ENCODE measurements at places on chromosomes 4 and X.

DNA sequence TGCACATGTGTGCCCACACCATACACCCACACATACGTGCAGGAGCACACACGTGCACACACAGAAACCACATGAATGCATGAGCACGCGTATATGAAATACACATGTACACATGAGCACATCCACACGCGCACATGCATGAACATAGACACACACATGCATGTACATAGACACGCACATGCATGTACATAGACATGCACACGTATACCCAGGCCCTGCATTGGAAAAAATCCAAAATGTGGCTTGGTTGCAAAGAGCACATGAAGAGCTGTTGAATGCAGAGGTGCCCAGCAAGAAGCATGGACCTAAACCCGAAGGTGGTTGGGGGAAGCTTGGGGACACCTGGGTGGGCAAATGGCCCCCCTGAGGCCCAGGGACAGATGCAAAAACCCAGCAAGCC lies 18.5 kb downstream of the CD99 start:
- no peaks in the 10 kb centered on the region for H3K36me3 ChIP-seq
- peak overlapping the region; percentile 75 for H3K4me3 ChIP-seq
- DNase-seq = no peak
- H3K27me3 ChIP-seq = no peaks in the 10 kb centered on the region
- peaks cover 68% of the 10 kb centered on the region for H3K4me1 ChIP-seq
- peak overlapping the region; percentile 84 for H3K27ac ChIP-seq

GRCh38 chrX:64198036-64198435 lies 7.5 kb downstream of the AMER1 start:
- H3K4me3 ChIP-seq = no peak overlapping the region
- peaks cover 9% of the 10 kb centered on the region for H3K4me1 ChIP-seq
- no peaks in the 10 kb centered on the region for H3K36me3 ChIP-seq
- H3K27me3 ChIP-seq = no peaks in the 10 kb centered on the region

DNA sequence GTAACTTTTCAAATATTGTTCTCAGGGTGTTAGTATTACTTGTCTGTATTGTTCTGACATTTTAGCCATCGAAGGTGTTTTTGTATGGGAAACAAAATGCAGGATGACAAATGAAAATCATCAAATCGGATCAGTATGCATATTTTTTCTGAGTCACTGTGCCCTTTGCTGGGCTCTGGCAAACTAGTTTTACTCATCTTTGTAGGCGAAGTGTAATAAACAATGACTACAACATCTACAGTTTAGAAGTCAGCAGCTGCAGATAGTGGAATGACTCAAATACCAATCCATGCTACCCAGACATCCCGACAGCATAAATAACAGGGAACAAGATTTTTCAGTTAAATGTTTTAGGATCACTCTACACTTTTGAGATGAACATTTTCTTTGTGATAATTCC lies 557.3 kb upstream of the TENM3 start:
- H3K4me1 ChIP-seq = no peaks in the 10 kb centered on the region
- DNase-seq = no peak
- no peak overlapping the region for H3K27ac ChIP-seq
- H3K27me3 ChIP-seq = no peaks in the 10 kb centered on the region

GRCh38 chr4:93646233-93646930 lies 182.2 kb upstream of the ATOH1 start:
- no peaks in the 10 kb centered on the region for H3K27me3 ChIP-seq
- no peak overlapping the region for H3K27ac ChIP-seq
- no peaks in the 10 kb centered on the region for H3K36me3 ChIP-seq
- H3K4me3 ChIP-seq = no peak overlapping the region
- H3K4me1 ChIP-seq = no peaks in the 10 kb centered on the region
- DNase-seq = no peak

- H3K36me3 ChIP-seq = no peaks in the 10 kb centered on the region
- no peak overlapping the region for H3K27ac ChIP-seq
- H3K27me3 ChIP-seq = peaks cover 5% of the 10 kb centered on the region
- no peak for DNase-seq
- no peak overlapping the region for H3K4me3 ChIP-seq
- no peaks in the 10 kb centered on the region for H3K4me1 ChIP-seq
Observed at GRCh38 chr4:120225527-120225926, 158.9 kb upstream of the MAD2L1 start.

DNA sequence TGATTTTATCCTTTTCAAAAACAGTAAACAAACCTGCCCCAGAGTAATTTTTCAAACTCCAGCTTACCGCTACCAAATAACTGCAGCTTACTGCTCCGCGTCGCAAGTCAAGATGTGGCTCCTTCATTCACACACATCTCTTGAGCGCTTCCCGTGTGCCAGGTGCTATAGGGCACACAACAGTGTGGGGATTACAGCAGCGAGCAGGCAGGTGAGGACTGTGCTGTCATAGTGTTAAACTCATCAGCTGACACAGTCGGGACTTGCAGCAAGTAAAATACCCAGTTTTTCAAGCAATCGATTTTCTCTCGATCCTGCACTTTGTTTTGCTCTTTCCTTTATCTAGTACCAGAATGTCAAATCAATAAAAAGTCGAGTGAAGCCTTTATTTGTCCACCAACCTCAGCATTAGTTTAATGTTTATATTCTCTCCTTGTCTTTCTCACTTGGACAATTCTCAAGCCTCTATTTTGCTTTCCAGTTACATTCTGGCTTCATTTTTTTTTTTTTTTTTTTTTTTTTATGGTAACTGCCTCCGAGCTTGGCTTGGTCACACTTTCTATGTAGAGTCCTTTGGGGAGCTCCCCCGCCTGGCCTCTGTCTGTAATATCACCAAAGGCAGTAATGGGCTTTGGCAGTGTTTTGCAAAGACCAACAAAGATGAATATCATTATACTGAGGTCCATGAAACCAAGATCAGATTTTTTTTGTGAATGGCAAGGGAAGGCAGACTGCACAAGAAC lies 8.3 kb upstream of the ASB5 start:
- no peaks in the 10 kb centered on the region for H3K36me3 ChIP-seq
- H3K27ac ChIP-seq = no peak overlapping the region
- H3K27me3 ChIP-seq = peaks cover 26% of the 10 kb centered on the region
- no peak overlapping the region for H3K4me3 ChIP-seq

GRCh38 chr4:114180481-114180880 lies 201.0 kb upstream of the ARSJ start:
- peaks cover 10% of the 10 kb centered on the region for H3K36me3 ChIP-seq
- no peak overlapping the region for H3K4me3 ChIP-seq
- peaks cover 2% of the 10 kb centered on the region for H3K4me1 ChIP-seq
- no peak overlapping the region for H3K27ac ChIP-seq

GRCh38 chr4:86129546-86129945 lies 230.3 kb downstream of the MAPK10 start:
- DNase-seq = no peak
- H3K27ac ChIP-seq = no peak overlapping the region
- H3K27me3 ChIP-seq = peaks cover 4% of the 10 kb centered on the region
- no peak overlapping the region for H3K4me3 ChIP-seq
- no peaks in the 10 kb centered on the region for H3K4me1 ChIP-seq
- no peaks in the 10 kb centered on the region for H3K36me3 ChIP-seq

DNA sequence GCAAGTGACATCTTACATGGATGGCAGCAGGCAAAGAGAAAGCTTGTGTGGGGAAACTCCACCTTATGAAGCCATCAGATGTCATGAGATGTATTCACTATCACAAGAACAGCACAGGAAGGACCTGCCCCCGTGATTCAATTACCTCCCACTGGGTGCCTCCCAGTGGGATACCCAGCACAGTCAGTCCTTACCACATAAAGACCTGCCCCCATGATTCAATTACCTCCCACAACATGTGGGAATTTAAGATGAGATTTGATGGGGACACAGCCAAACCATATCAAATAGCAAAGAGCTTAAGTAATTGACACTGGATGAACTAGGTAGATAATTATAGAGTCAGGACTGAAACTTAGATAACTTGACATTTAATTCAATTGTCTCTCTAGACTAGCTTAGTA lies 85.6 kb downstream of the SLIT2 start:
- no peaks in the 10 kb centered on the region for H3K27me3 ChIP-seq
- no peak for DNase-seq

DNA sequence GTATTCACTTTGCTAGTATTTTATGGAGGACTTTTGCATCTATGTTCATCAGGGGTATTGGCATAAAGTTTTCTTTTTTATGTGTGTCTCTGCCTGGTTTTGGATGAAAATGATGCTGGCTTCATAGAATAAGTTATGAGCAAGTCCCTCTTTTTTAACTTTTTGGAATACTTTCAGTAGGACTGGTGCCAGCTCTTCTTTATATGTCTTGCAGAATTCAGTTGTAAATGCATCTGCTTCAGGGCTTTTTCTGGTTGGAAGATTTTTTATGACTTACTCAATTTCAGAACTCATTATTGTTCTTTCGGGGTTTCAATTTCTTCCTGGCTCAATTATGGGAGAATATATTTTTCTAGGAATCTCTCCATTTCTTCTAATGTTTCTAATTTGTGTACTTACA lies 9.1 kb upstream of the CSN2 start:
- no peak for DNase-seq
- no peaks in the 10 kb centered on the region for H3K36me3 ChIP-seq
- H3K4me1 ChIP-seq = no peaks in the 10 kb centered on the region

- DNase-seq = no peak
- H3K4me3 ChIP-seq = no peak overlapping the region
- H3K27me3 ChIP-seq = peaks cover 3% of the 10 kb centered on the region
- H3K36me3 ChIP-seq = no peaks in the 10 kb centered on the region
- no peak overlapping the region for H3K27ac ChIP-seq
Observed at GRCh38 chr4:137626942-137627738, 94.8 kb upstream of the PCDH18 start.

DNA sequence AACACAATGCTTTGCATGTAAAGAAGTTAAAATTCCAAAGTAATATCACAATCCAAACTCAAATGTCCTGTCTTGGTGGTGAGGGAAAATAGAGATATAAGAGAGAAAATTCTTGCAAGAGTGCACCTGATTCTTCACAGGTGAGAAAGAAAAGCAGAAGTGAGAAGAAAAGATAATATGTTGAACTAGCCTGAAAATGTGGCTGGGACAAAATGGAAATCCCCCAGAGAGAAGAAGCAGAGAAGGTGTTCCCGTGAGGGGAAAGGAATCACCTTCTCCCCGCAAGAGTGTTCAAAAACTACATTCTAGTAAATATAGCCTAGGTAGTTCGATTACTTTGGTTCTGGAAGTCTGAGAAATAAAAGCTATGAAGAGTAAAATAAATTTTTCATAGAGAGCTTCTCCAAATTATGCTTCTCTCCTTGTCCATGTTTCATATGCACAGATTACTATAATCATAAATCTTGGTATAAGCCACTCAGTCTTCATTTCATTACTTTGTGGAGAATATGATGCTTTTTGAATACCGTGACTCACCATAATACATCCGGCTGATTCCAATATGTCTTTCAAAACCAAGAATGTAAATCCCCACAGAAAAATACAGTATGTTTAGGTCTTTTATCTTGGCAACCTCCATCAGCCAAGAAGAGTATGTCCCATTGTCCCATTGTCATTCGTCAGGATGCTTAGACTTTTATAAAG lies 63.1 kb downstream of the COX18 start:
- peaks cover 50% of the 10 kb centered on the region for H3K27me3 ChIP-seq
- DNase-seq = no peak
- H3K4me3 ChIP-seq = no peak overlapping the region
- no peaks in the 10 kb centered on the region for H3K4me1 ChIP-seq
- H3K36me3 ChIP-seq = peaks cover 9% of the 10 kb centered on the region

GRCh38 chr4:42398171-42398870 lies 1.0 kb downstream of the SHISA3 start:
- peaks cover 30% of the 10 kb centered on the region for H3K27me3 ChIP-seq
- no peak overlapping the region for H3K27ac ChIP-seq
- DNase-seq = no peak

DNA sequence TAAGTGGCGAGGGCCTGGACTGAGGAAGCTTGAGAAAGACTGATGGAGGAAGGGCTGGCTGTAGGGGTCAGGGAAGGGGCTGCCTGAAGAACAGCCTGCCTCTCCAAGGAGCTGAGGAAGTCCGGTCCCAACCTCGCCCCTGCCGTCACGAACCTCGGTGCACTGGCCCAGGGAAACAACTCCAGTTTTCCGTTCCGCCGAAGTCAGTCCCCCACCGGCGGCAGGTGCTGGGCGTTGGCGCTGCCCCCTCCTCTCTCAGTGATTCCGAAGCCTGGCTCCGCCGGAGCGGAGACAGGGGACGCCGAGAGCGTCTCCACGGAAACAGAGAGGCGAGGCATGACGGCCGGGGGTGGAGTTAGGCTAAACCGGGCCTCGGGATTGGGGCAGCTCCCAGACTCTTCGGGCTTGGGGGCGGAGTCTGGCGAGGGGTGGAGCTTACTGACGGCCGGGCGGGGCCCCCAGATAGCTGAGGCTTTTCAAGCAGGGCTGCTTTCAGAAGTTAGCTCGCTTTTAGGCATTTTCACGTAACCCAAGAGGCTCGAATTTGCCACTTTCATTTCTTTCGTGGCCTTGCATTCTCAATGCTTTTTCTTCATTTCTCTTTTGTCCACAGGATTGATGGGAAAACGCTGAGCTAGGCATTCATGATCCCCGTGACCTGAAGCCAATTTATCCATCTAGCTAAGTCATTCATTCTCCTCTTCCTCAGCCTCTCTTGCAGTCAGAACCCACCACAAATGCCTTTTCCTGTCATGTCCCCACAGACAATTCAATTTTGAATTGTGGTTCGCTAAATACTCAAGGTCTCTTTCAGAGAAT lies at the start of gene TTC29:
TSS of gene TTC29 (minus strand) at position 309 of the 819 bp plus-strand sequence. CDS start 5,969 bp downstream, outside the sequence.
- peak within 1 kb of the TSS; percentile 81 for H3K4me3 ChIP-seq
- peak within 1 kb of the TSS; percentile 42 for H3K27ac ChIP-seq
- H3K4me1 ChIP-seq = peaks cover 17% of the 10 kb centered on the region
- no peaks in the 10 kb centered on the region for H3K36me3 ChIP-seq

DNA sequence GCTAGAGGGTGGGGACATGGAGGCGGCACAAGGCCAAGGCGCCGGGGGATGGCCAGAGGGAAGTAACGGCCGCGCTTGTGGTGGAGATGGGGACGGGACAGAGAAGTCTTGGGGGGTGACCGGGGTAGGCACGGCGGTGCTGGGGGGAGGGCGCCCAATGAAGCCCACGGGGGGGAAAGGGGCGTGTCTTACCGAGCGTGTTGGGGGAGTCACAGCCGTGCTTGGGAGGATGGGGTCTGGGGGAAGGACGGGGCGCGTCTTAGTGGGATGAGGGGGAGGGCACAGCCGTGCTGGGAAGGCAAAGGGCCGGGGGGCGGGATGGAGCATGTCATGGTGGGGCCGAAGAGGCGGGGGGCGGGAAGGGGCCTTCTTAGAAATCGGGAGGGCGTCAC lies 952 bp downstream of the ARSD start:
- no peaks in the 10 kb centered on the region for H3K27me3 ChIP-seq
- peak; percentile 10 for DNase-seq
- no peak overlapping the region for H3K27ac ChIP-seq
- no peaks in the 10 kb centered on the region for H3K36me3 ChIP-seq
- peaks cover 4% of the 10 kb centered on the region for H3K4me1 ChIP-seq
